ENCODE measurements at places on chromosomes 11 and 22. TPM values are rescaled to one million over a fixed set of nuclear protein-coding genes. Genes with fewer than 3 reads are reported as not detected.

DNA sequence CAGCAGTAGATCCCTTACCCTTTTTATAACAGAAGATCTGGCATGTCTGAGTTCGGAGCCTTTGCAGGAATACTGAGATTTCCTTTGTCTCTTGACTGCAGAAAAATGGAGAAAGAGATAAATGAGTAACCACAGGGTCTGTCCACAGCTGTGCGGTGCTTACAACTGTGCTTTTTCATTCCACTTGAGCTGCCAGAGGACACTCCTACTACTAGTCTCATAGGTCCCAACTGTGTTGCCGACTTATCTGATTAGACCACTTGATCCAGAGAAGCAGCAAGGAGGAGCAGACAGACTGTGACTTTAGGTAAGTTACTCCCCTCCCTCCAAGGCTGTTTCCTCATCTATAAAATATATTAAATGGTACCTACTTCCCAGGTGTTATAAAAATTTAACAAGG is 17.5 kb downstream of the FAM227A start:
- no peak for DNase-seq

Gene SGSM1
- total RNA-seq, result 3.2 TPM

DNA sequence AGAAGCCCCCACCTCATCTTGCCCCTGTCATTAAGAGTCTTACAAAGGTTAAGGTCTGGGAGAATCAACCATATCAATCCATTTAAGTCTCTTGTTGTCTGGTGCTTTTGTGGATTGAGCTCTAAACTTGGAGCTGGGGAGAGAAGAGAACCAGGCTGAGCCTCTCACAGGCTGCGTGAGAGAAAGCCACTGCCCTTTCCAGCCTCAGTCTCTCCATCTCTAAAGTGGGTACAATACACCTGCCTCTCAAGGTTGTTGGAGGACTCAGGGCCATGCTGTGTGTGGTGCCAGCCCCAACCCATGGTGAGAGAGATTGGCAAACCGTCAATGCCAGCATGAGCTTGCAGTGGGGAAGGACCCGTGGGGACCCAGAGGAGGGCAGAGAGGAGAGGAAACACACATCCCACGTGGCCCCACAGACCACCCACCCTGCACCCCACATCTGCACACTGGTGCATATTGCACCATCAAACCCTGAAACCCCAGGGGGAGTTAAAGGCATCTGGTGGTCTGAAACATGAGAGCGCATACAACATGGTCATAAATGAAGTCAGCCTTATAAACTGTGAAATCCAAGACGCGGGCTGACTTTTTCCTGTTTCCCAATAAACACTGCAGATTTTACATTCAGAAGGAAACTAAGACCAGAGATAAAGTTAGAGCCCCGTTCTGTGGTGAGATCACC is 27.5 kb upstream of the FBLN1 start:
- DNase-seq, result no peak

DNA sequence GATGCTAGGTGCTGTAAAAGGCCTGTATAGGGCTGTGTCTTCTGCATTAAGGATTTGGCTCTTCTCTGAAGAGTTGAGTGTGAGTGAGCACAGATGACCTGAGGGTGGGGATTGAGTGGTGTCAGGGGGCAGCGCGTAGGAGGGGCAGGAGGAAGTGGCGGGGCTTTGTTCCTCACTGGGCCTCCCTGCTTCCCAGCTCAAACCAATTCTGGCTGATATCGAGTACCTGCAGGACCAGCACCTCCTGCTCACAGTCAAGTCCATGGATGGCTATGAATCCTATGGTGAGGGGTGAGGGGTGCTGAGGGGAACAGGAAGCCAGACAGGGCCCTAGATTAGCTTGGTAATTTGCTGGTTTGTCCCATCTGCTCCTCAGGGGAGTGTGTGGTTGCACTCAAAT is 9.1 kb downstream of the PHOX2A start:
- peak; percentile 21 for DNase-seq

DNA sequence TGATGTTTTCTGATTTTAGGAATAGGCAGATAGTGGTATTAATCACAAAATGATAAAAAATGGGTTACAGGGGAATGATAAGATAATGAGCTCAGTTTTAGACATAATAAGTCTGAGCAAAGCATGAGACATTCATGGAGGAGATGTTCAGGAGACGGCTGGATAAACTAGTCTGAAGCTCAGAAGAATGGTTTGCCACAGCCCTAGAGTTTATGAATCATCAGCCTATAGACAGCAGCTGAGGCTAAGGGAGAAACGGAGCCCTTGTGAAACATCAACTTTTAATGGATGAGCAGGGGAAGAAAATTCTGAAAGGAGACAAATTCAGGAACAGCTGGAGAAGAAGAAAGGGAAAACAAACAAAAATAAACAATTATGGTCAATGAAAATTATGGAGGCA is 87.2 kb downstream of the RELT start:
- DNase-seq, result no peak

- DNase-seq, result no peak
These were observed 59.5 kb downstream of the TTC17 start for GRCh38 chr11:43418197-43418596.

DNA sequence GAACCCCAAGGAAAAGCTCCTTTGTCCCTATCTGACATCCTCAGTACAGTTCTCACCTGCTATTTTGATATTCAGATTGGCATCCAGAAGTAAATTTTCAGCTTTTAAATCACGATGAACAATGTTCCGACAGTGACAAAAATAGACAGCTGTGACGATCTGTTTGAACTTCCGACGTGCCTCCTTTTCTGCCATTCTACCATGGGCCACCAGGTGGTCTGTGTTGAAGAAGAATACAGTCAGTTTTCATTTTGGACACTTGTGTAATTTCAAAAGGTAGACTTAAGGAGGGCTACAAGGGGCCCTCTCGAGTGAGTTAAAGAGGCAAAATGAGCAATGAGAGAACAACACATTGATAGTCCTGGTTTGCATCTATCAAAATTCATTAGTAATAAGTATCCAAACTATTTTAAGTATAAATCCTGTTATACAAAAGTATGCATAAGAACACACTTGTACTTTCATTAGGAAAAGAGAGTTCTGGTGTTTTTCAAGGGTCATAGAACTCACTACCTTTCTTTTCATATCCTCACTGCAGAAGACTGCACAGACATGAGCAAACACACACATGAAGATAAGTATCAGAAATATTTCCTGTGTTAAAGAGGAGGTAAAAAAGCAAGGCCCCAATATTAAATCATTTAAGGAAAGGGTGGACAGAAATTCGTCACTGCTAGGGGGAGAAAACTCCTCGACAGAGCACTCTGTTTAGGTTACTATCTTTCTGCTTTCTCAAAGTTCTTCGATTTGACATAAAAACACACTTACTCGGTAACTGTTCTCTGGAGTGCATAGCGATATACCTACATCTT is 89.9 kb upstream of the APOA1 start:
- no peak for DNase-seq

DNA sequence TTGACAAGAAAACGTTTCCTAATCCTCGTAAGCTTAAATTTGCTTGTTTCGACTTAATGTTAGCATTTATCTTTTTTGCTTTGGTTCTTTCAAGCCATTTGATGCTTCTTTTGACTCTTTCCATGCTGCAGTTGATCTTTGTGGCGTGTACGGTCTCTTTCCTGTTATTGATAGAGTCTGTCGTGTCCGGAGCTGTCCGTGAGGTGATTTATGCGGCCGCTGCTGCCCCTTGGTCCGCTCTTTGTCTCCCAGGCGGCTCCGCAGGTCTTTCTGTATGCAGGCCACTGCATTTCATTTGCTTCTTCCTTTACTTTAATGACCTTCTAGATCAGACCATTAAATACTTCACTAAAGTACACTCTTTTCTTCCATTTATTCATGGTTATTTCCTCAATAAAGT is 50.3 kb downstream of the TBC1D22A start:
- no peak for DNase-seq

GRCh38 chr11:117563556-117563955 is 233.5 kb downstream of the DSCAML1 start:
- no peak for DNase-seq

GRCh38 chr11:111922803-111923202 is 4.1 kb downstream of the C11orf52 start:
- DNase-seq, result no peak

Gene NOX4
- total RNA-seq, result 3.0 TPM

- DNase-seq, result no peak
These were observed 68.9 kb upstream of the KCNQ1OT1 start for GRCh38 chr11:2768471-2769408.

DNA sequence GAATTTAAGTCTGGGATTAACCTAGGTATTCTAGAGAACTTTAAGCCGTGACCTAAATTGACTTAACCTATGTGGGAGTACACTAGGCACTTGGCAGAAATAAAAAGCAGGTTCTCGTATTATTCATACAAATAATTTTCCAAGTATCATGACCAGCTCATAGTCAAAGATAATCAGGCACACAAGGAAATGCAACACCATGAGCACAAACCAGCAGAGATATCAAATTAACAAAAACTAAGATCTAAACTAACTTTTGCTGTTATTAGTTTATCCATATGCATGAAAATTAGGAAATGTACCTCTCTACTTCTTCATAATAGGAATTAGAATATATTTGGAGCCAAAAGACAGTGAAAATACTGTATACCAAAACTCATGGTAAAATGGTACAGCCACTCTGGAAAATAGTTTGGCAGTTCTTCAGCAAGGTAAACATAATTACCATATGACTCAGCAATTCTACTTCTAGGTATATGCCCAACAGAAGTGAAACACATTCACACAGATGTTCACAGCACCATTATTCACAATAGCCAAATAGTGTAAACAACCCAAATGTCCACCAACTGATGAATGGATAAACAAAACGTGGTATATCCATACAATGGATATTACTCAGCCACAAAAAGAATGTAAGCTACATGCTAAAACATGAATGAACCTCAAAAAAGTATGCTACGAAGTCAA is 154.1 kb downstream of the ENTHD1 start:
- DNase-seq, result no peak

- DNase-seq, result no peak
These were observed 1.6 kb upstream of the OMP start for GRCh38 chr11:77101043-77101537.

Gene C11orf65
- 0.66 TPM for total RNA-seq

DNA sequence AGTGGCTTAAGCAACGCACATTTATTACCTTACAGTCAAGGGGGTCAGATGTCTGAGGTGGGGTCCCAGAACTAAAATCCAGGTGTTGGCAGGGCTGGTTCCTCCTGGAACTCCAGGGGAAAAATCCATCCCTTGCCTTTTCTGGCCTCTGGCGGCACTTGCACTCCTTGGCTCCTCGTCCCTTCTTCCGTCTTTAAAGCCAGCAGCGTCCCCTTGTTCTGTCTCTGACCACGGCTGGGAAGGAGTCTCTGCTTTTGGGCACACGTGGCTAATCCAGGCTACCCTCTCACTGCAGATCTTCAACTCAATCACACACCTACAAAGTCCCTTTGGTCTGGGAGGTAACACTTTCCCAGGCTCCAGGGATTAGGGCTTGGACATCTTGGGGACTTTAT is 73.5 kb upstream of the WNT7B start:
- no peak for DNase-seq

- DNase-seq, result no peak
These were observed 36.3 kb upstream of the SHISAL1 start for GRCh38 chr22:44348971-44349560.

All from H9 (cell line).